Stimulated activated CD4-positive, alpha-beta T cell treated with anti-CD3 and anti-CD28 coated beads, Interleukin-1b, Interleukin-23, amount 100 ng/mL, for 48 hours (primary cell): ENCODE measurements at places on chromosomes 3 and 15.

- DNase-seq: no peak
Observed at GRCh38 chr3:9784965-9785364, 7.3 kb downstream of the TADA3 start.

DNA sequence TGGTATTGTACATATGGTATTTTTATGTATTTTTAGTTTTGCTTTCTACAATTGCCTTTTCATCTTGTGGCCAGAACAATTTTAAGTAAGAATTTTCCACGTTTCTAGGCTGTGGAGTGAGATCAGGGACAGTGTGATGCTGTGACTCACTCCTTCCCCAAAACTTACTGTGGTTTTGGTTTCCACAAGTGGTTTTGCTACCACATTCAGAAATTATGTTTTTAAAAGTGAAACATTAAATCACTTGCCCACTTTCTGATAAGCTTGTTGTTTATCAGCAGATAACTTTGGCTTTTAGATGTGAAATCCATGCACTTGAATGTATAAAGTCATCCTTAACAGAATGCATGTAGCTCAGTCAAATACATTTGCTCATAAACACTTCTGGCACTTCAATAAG, 192.2 kb upstream of the THRB start:
- no peak for DNase-seq

DNA sequence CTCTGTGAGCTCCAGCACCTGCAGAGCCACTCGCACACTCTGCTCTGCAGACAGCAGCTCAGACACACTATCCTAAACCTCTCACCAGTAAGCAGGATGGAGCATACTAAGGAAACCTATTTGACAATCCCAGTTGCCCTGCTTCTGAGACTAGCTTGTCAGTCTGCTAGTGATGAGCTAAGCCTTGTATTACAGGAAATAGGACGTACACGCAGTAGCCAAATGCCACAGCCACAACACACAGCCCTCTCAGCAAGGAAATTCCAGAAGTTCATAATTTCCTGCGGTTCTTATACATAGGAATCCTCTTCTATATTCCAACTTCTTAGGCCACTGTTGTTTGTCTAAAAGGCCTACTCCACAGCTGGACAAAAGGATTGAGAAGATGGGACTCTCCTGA, 74.5 kb downstream of the MYLK start:
- DNase-seq: no peak

GRCh38 chr15:69559440-69560190, 107.0 kb downstream of the RPLP1 start:
- no peak for DNase-seq

DNA sequence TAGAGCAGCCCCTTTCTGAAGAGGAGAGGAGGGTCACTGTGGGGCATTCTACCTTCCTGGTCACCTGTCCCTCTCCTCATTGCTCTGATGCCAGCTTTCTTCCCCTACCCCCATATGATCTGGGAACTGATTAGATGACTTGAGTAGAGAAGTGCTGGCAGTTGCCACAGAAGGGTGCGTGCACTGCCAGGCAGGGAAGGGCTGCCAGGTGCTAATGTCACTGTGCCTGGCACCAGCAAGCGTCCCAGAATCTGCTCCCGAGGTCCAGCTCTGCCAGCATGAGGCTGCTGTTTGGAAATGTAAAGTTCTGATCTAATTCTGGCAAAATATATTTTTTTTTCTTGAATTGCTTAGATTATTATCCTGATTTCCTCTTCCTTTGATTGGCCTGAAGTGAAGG, 52.8 kb downstream of the PPM1L start:
- DNase-seq: no peak

- no peak for DNase-seq
Observed at GRCh38 chr3:184514171-184514490, 47.5 kb upstream of the EPHB3 start.

- DNase-seq: no peak
Observed at GRCh38 chr3:139302084-139302800, 41.6 kb upstream of the MRPS22 start.

- no peak for DNase-seq
Observed at GRCh38 chr15:98324341-98324970, 323.9 kb upstream of the IGF1R start.

DNA sequence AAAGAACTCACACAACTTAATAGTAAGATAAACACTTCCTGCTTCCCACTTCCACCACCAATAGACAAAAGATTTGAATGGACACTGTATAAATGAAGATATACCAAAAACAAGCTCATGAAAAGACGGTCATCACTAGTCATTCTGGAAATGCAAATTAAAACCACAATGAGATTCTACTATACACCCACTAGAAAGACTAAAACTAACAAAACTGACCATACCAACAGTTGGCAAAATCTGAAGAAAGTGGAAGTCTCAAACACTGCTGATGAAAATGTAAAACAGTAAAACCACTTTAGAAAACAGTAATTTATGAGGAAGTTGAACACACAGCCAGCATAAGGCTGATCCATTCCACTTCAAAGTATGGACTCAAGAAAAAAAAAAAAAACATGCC, 35.6 kb upstream of the CD96 start:
- no peak for DNase-seq

GRCh38 chr15:74892313-74892712, 2.5 kb downstream of the MPI start:
- DNase-seq: no peak

- DNase-seq: no peak
Observed at GRCh38 chr3:184338511-184338945, 1.1 kb downstream of the FAM131A start.

DNA sequence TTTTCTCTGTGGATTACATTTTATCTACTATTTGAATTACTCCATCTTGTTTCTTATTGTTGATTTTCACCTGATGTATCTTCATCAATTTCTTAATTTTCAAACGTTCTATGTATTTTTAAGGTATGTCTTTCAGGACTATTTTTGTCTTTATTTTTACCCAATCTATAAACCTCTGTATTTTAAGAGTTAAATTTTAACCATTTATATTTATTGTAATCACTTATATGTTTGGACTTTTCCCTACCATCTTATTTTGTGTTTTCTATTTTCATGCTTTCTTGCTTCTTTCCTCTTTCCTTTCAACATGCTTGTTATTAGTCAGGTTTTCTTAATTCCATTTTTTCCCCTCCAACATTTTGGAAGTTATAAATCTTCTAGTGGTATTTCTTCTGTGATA, 49.5 kb upstream of the NR2E3 start:
- no peak for DNase-seq

GRCh38 chr3:103167850-103168249, 733.0 kb downstream of the ZPLD1 start:
- no peak for DNase-seq

- no peak for DNase-seq
Observed at GRCh38 chr3:196399485-196399945, 32.7 kb downstream of the UBXN7 start.

- no peak for DNase-seq
Observed at GRCh38 chr15:78206326-78207109, 27.8 kb downstream of the ACSBG1 start.

DNA sequence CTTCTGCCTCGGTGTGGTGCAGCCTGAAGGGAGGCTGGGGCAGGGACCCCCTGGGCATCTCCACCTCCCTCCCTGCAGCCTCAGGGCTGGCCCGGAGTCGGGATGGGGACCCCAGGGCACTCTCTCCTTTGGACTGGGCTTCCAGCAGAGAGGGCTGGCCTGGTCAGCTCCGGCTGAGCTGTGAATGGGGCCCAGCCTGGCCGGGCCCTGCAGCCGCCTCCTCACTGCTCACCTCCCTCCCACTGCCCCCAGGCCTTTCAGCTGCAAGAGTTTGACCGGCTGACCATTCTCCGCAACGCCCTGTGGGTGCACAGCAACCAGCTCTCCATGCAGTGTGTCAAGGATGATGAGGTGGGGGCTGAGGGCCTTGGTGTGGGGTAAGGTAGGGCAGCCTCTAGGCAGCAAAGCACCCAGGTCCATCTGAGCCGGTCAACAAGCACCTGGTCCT, 36.0 kb downstream of the PSTPIP1 start:
- peak; percentile 1 for DNase-seq

DNA sequence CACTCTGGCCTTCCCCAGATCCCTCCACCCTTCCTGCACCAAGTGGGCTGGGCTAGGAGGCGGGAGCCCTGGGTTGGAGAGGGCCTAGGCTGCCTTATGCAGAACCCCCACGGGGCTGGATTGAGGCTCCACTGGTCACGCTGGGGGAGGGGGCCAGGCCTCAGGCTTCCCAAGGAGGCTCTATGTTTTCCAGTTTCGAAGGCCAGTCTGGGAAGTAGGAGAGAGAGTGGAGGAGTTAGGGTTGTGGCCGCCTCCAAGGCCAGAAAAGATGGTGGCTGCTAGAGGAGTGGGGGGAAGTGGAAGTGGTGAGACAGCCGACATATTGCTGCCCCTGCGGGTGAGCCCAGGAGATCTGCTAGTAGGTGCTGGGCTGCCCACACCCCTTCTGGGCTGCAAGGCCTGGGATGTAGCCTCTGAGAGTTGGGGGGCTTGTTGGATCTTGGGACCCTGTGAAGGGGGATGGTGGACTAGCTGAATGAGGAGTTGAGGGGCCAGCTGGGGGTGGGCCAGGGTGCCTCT, 1.2 kb downstream of the GNAI2 start:
- peak; percentile 32 for DNase-seq

DNA sequence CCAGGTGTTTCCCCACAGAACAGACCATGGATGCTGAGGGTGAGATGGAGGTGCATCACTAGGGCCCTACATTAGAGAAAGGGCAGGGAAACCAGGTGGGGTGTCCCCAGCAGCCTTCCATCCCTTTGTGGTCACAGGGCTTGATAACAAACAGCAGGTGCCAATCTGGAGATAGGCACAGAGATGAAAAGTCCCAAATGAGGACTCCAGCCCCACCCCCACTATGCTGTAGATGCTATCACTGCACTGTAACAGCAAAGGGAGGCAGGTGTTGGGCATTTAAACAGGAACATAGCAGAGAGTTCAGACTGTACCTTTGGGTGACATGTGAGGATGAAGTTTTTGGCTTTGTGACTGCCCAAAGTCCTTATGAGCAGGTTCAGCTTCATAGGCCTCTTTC, 21.4 kb downstream of the IL20RB start:
- DNase-seq: no peak

- no peak for DNase-seq
Observed at GRCh38 chr3:119898478-119899191, 116.7 kb downstream of the NR1I2 start.

DNA sequence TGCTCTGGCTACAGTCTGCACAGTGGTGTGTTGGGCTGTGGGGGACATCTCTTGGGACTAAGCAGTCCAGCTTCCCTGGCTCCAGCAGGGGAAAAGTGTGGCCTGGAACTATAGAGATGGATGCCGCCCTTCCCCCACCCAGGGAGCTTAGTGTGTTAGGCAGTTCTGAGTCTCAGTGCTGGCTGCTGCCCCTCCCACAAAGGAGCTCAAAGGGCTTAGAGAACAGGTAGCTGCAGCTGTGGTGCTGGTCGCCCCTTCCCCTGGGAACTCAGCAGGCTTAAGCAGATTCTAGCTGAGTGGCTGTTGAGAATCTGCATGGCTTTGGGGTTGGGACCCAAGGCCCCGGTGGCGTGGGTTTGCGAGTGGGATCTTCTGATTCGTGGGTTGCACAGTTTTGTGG, 190.8 kb downstream of the PDCD6IP start:
- no peak for DNase-seq

DNA sequence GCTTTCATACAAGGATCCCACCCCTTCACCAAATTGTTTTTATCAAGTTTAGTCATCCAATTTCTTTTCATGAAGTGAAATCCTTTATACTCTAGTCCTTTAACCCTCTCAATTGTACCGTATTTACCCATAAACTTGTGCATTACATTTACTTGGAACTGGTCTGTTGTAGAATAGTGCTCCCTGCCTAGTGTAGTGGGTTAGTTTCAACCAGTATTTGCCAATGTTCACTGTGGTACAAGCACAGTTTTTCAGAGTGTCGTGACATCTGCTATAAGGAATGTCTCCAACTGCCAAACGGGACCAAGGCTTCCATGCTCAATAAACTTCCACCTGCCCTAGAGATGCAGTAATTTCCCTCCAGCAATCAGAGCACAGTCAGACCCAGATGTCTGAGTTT, 211.9 kb downstream of the KCNAB1 start:
- no peak for DNase-seq

- no peak for DNase-seq
Observed at GRCh38 chr3:73558727-73559075, 66.0 kb downstream of the PDZRN3 start.

DNA sequence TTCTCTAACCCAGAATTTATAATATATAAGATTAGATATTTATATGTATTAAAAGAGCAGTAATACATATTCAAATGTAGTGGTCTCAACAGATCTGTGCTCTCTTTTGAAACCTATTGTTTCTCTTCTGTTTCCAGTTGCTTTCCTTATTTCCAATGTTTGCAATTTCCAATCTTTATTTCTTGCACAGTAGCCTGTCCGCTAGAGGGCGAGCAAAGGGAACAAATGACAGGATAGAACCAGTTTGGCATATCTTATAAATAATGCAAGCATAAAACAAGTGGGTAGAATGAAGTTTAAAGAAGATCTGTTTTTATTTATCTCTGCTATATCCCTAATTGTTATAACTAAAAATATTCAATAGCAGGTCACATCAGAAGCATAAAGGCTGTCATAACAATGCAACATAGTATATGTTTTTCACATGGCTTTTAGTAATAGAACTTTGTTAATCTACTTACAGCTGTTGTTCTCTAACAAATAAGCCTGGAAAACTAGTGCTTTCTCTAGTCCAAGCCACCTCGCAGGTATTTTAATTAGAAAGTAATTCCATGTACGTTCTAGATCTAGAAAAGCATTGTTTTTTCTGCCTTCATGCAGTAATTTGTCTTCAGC, 15.1 kb upstream of the TCAIM start:
- peak; percentile 18 for DNase-seq

GRCh38 chr3:179098388-179099077, 26.9 kb upstream of the ZMAT3 start:
- no peak for DNase-seq

GRCh38 chr15:101378171-101378755, 83.2 kb upstream of the SNRPA1 start:
- DNase-seq: no peak

- DNase-seq: no peak
Observed at GRCh38 chr15:78761891-78762385, 49.3 kb downstream of the ADAMTS7 start.

DNA sequence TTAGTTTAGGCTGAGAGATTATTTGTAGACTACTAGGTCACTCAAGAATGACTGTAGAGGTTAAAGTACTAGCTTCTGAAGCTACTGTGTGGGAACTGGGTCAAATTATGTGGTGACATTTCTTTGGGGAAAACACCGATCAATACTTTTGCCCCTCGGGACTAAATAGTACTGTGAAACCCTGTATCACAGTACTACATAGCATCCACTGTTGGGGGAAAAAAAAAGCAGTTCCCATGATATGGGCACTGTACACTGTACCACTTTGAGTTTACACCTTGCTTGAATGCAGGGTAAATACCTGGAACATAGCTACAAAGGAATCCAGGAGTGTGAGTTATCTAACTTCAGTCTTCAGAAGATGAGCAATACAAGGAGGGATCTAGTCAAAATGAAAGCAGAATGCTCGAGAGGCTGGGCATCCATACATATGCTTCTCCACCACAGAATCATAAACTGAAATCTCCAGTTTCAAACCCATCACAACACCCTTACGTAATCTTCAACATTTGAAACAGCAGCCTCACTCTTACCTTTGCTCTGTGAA, 311.4 kb downstream of the UNC13C start:
- no peak for DNase-seq

- no peak for DNase-seq
Observed at GRCh38 chr3:14847613-14848541, 29.1 kb downstream of the FGD5 start.
